Cortex of kidney (tissue), 1 donor: ENCODE measurements at places on chromosomes 7 and 10.

- no peak for DNase-seq
These were observed 128.6 kb downstream of the OAT start for GRCh38 chr10:124289851-124290795.

- no peak for DNase-seq
These were observed 27.0 kb downstream of the AOC1 start for GRCh38 chr7:150879345-150879744.

- no peak for DNase-seq
These were observed 364.3 kb upstream of the ANKRD30A start for GRCh38 chr10:36761121-36761520.

DNA sequence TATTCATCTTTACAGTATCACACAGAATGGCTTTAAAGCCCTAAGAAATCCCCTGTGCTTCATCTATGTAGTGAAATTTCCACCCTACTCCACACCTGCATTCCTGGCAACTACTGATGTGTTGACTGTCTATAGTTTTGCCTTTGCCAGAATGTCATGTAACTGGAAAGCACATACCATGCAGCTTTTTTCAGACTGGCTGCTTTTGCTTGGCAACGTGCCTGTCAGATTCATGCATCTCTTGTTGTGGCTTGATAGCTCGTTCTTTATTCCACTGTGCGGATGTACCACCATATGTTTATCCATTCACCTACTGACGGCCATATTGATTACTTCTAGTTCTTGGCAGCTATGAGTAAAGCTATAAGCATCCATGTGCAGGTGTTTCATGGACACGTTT lies 30.6 kb downstream of the RBM17 start:
- DNase-seq, result no peak

DNA sequence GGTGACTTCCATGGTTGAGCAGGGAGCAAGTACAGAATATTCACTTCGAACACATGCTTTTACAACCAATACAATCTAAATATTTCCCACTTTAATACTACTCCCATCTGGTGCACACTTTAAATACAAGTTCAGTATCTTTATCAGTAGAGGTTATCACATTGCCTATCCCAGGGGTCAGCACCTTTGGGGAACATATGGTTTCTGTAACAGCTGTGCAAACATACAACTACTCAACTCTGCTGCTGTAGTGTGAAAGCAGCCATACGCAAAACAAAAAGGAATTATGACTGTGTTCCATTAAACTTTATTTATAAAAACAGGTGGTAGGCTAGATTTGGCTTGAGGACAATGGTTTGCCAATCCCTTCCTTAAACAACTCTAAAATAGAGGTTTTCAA lies 157.5 kb downstream of the XPNPEP1 start:
- DNase-seq, result no peak

DNA sequence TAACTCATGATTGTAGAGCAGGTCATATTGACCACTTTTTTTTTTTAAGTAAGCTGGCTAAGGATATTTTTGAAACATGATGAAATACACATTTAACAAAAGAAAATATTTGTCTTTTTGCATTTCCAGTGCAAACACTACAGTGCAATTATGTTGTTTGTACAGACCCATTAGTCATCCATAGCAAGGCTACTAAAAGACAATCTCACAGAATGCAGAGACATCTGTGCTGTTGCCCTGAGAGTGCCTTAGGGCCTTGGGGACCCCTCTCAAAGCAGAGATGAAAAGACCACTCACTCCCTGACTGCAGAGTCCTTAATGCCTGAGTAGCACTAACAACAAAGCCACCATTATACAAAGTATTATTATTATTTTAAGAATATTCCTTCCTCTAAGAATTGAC lies 104.5 kb downstream of the NRCAM start:
- no peak for DNase-seq

- no peak for DNase-seq
These were observed 35.4 kb upstream of the COL13A1 start for GRCh38 chr10:69766161-69766910.

DNA sequence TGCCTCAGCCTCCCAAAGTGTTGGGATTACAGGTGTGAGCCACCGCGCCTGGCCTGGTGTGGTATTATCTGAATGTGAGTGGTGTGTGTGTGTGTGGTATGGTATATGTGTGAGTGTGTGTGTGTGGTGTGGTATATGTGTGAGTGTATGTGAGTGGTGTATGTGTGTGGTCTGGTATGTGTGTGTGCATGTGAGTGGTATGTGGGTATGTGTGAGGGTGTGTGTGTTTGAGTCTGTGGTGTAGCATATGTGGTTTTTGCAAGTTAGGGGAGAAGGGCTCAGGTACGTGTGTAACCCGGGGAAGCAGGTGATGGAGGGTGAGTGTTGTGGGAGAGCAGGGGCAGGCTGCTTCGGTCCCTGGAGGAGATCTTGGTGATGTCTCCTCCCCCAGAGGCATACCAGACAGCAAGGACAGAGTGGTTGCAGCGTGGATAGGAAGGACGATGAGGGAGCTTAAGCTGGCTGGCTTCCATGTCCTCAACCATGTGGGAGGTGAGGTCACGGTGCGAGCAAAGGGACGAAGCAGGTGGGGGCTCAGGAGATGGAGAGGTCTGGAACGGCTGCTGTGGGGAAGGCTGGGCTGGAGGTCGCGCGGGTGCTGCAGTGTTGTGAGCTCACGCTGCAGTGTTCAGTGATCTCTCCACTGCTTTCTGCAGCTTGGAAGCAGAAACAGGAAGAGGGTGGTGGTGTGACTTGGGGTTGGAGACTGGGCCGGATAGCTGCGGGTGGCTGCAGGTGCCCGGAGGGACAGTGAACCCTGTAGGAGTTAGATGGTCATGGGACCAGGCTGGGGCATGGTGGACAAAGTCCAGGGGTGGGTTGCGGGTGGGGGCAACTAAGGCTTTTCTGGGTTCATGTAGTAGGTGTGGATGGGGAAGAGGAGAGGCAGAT lies 5.0 kb downstream of the ZYX start:
- no peak for DNase-seq

DNA sequence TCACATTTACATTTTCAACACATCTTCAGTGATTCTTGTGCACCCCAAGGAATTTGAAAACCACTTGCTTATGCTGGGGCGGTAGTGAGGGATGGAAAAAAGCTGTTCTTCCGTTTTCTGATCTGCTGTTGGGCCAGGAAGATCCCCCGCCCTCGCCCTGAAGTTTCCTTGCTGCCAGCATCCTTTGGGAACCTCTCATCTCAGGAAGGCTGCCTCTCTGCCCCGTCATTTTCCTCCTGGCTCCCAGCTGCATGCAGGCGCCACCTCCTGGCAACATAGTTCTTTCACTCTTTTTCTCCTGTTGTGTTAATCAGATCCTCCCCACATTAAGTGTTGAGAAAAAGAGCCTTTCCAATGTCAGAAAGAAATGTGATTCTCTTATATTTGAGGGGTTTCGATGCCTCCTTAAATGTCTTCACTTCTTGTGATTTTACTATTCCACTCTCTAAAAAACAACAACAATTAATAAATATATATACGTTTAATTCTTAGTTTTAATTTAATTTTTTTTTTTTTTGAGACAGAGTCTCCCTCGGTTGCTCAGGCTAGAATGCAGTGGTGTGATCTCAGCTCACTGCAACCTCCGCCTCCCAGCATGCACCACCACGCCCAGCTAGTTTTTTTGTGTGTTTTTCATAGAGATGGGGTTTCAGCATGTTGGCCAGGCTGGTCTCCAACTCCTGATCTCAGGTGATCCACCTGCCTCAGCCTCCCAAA lies 122.9 kb downstream of the RALA start:
- DNase-seq, result no peak

DNA sequence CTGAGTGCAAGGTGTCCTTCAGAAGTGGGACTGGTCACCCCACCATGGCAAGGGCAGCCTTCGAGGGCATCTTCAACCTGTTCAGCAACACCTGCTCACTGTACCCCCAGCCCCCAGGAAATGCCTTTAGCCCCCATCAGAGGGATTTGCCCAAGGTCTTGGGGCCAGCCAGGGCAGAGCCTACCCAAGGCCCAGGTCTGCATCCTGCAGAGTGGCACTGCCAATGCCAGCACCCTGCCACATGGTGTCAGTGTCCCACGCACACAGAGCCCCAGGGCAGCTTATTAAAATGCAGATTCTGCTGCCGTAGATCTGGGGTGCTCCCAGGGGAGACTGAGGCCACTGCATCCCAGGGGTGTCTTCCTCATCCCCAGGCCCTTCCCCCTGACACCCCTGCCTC lies 106.2 kb upstream of the KCTD7 start:
- DNase-seq, result no peak

GRCh38 chr7:126818393-126819196 lies 434.1 kb downstream of the GRM8 start:
- no peak for DNase-seq

GRCh38 chr10:28581916-28582315 lies 49.0 kb downstream of the WAC start:
- DNase-seq, result no peak

DNA sequence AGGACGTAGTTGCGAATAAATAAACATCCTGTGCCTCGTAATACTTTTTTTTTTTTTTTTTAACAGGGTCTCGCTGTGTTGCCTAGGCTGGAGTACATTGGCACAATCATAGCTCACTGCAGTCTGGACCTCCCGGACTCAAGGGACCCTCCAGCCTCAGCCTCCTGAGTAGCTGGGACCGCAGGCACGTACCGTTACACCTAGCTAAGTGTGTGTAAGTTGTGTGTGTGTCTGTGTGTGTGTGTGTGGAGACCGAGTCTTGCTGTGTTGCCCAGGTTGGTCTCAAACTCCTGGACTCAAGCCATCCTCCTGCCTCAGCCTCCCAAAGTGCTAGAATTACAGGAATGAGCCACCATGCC lies 573 bp upstream of the PON2 start:
- DNase-seq, result no peak

GRCh38 chr10:2974083-2974482 lies 93.3 kb upstream of the PFKP start:
- no peak for DNase-seq

DNA sequence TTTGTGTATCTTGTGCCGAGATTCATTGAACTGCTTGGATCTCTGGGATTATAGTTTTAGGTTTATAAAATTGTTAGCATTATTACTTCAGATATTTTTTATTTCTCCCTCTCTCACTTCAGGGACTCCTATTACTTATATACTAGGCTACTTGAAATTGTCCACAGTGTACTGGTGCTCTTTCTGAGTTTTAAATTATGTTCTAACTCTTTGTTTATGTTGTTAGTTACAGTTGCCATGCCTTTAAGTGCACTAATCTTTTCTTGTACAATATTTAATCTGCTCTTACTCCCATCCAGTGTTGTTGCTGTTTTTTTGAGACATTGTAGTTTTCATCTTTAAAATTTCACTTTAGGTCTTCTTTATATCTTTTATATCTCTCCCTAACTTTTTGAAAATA lies 13.1 kb downstream of the PLEKHS1 start:
- no peak for DNase-seq

DNA sequence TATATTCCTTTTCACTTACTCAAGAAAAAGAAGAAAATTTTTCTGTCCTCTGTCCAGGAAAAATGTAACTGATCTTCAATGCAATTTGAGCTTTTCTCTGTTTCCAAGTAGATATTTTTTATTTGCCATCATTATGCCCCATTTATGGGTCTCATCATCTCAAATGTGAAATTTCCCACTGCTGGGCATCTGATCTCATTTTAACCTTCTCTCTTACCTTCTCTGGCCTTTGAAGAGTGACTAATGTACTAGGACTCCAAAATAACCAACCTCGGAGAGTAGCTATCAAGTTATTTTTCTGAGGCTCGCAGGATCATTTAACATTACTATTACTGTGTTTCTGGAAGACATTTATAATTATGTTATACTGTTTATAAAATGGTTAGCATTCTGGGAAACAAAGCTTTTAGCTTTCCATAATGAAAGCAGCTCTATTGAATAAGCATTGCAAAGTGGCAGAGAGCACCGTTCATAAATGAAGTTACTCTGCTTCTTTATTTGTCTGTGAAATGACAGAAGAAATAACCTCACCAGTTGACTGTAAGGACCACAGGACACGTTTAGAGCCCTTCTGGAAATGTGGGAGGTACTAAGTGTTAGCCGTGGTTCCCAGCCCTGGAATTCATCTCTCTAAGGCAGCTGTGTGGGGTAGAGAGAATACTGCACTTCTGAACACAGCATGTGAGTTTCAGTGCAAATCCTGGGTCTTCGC lies 33.3 kb upstream of the NMT2 start:
- no peak for DNase-seq

DNA sequence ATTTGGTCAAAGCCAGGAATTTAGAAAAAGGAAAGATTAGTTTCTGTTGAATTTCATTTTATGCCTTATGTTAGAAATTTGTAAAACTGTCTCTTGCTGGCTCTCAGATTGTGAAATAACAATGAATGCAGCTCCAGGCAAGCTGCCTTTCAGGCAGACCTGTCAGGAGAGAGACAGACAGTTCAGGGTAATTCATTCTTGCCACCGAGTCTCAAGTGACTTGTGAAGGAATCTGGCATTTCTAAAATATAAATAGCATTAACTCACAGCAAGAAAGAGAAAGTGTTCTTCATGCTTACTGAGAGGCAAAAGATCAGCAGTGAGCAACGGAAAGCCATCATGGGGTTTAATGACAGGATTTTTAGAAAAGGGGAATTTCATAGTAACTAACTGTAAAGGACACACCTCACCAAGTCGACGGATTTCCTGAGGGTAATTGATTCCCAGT lies 442.3 kb upstream of the AKR1E2 start:
- no peak for DNase-seq

DNA sequence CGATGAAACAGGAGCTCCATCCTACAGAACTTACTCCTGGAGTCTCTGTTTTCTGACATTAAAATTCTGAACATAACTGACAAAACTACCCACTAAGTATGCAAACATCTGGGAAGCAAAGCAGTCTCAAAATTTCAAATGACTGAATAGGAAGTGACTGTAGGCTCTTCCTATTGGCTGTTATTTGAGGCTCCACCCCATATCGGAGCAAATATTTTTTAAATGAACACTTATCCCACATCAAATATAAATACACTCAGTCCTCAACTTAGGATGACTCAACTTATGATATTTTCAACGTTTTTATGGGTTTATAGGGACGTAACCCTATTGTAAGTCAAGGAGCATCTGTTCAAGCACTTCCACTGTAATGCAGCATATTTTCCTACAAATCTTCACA lies 8.8 kb downstream of the HSPA12A start:
- no peak for DNase-seq

DNA sequence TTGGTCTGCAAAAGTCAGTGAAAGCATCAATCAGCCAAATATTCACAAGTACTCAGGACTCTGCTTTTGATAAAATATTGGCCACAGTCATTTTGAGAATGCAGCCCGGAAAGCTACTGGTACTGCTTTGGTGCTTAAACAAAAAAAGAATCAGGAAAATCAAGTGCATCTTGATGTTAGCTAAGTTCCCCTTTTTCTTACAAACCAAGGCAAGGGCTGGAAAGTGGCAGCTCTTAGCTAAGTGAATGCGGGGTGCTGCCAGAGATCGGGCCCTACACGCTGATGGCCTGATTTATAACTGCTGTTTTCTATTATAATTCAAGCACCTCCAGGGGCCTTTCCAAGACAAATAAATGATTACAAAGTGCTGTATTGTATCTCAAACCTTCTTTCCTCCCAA lies 136.8 kb upstream of the MGMT start:
- no peak for DNase-seq
